ENCODE measurements at places on chromosomes 6 and 20.
A peak's percentile ranks its signal among the peaks of the same experiment; 100 is the strongest.

GRCh38 chr6:25280344-25281074 is 1.3 kb downstream of the CARMIL1 start:
- no peak for DNase-seq

GRCh38 chr20:58695084-58695722 is 2.6 kb downstream of the NPEPL1 start:
- DNase-seq = no peak

GRCh38 chr20:33673410-33674293 is 576 bp downstream of the NECAB3 start:
- DNase-seq = no peak

DNA sequence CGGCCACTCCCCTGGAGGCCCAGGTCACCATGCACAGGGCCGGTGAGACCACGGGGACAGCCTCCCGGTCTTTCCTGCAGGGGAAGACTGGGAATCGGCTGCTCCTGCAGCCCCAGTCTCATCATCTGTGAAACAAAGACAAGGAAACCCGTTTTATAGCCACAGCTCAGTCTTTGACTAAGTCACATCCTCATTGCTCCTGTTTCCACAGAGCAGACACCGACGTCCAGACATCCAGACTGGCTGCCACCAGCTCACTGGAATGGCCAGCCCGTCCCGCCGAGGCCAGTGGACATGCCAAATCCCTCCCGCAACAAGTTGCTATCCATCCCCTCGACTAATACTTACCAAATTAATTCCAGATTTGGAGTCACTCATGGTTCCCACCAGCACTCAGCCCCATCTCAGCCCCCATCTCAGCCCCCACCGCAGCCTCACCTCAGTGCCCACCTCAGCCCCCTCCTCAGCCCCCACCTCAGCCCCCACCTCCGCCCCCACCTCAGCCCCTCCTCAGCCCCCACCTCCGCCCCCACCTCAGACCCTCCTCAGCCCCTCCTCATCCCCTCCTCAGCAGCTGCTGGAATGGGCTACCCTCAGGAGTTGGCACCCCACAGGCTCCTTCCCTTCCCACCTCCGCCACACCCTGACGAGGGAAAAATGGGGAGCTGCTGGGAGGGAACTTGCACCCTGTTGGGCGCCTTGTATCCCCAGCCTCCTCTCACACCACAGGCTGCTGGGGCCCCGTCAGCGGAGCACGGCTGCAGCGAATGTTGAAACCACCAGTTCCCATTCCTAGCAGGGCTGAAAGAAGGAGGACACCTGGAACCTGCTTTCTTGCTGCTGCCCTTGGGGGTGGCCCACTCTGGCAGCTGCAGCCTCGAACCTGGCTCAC is 48.7 kb downstream of the YTHDF1 start:
- no peak for DNase-seq

- DNase-seq = no peak
Measured at GRCh38 chr6:14365393-14365792, 247.8 kb downstream of the CD83 start.

GRCh38 chr6:37059344-37060194 is 54.1 kb downstream of the FGD2 start:
- DNase-seq = no peak

DNA sequence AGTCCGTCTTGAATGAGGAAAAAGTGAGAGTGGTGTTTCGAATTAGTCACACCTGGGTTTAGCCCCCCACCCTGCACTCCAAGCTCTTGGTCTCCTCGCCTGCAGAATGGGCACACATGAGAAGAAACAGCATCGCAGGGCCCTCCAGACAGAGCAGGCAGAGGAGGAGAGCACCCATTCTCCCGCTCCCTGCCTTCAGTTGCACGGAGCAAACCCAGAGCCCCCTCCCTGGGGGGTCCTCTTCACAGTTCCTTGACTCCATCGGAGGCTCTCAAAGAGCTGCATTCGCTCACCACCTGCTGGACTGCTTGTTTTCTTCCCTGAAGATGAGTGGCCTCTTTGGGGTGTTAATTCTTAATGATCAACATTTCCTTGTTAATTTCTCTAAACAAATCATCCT is 5.1 kb downstream of the CST7 start:
- DNase-seq = no peak

GRCh38 chr20:2709205-2709981 is 16.8 kb downstream of the EBF4 start:
- DNase-seq = no peak

DNA sequence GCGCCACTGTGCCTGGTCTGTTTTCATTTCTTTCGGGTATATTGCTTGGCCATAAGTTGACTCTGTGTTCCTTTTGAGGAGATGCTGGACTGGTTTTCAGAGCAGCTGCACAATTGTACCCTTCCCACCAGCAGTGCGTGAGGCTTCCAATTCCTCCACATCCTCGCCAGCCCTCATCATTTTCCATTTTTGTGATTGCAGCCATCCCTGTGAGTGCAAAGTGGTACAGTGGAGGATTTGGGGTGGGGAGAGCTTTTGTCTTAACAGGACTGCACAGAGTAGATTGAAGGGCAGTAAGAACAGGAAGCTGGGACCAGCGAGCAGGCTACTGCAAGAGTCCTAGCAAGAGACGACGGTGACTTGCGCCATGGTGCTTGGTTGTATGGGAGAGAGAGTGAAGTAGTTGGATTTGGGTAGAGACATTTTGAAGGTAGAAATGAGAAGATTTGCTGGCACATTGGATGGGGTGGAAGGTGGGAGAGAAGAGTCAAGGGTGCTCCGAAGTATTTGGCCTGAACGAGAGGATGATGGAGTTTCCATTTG is 18.3 kb downstream of the BCAS4 start:
- DNase-seq = no peak

- no peak for DNase-seq
Measured at GRCh38 chr6:66568271-66568670, 861.2 kb upstream of the EYS start.

DNA sequence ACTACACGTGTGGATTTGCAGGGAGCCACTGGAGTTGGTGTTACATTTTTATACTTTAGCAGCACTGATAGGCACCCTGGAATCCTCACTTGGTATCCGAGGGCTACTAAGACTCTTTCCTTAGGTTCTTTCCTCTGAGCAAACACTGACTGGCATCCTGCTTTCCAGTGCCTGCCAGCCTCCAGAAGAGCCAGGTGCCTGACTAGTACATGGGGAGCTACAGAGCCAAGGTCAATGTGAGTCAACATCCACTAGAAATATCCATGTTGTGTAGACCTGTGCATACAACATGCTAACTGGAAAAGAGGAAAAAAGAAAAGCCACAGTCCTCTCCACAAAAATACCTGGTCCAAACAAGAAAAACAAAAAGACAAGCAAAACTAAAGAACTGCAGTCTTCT is 5.9 kb downstream of the TUBB1 start:
- no peak for DNase-seq

DNA sequence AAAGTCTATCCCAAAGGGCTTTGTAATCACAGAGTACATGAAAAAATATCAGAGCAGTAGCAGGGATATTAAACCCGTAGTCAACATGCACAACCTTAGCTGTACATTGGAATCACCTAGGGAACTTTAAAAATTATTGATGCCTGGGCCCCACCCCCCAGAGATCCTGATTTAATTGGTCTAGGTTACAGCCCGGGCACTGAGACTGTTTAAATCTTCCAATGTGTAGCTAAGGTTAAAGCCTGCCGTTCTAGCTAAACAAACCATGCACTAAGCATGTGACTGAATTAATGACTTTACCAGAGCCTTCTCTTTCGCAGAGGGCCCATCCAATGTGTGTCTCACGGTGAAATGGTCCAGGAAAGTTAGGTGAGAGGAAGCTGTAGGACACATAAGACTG is 14.1 kb upstream of the JAG1 start:
- DNase-seq = no peak

GRCh38 chr6:74588094-74588832 is 617.6 kb downstream of the COL12A1 start:
- no peak for DNase-seq

DNA sequence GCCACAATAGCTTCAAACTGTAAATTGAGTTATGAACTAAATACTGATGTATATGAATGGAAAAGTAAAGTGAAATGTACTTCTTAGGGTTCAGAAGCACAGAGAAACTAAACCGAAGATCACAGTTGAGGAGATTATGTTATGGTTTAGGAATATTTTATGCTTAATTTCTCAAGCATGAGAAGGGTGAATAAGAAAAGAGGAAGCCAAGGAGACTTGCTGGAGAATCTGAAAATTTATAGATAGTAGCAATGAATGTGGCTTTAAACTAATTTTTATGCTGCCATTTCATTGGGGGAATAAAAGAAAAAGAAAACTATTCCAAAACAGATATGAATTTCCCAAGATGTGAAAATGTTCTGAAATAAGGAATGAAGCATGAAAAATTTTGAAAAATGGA is 5.6 kb downstream of the ANKS1A start:
- no peak for DNase-seq

GRCh38 chr6:18427296-18427695 is 40.1 kb downstream of the RNF144B start:
- DNase-seq = no peak

- no peak for DNase-seq
Measured at GRCh38 chr20:56711018-56711417, 81.9 kb downstream of the TFAP2C start.

- no peak for DNase-seq
Measured at GRCh38 chr20:46343975-46344357, 35.7 kb upstream of the CDH22 start.

- DNase-seq = no peak
Measured at GRCh38 chr20:51634877-51635276, 92.4 kb upstream of the NFATC2 start.

GRCh38 chr6:26594730-26595632 is 1.8 kb upstream of the ABT1 start:
- no peak for DNase-seq

DNA sequence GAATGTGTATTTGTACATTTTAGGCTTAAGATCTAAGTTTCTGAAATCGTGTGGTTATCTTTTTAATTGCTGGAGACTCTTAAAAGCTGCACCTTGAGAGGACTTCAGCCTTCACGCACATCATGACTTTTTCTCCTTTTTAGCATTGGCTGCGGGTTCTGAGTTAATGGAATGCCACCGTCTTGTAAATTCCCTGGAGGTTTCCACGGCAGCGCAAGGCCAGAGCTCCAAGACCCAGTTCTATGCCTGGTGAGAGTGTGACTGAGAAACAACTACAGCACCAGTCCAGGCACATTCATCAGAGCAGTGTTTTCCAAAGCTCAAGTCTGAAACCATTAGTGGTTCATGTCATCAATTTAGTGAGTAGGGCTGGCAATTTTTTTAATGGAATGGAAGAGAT is 23.0 kb downstream of the PRR18 start:
- DNase-seq = no peak

- DNase-seq = no peak
Measured at GRCh38 chr6:74901576-74901975, 304.3 kb downstream of the COL12A1 start.

- DNase-seq = no peak
Measured at GRCh38 chr6:142706210-142706609, 238.8 kb downstream of the HIVEP2 start.

DNA sequence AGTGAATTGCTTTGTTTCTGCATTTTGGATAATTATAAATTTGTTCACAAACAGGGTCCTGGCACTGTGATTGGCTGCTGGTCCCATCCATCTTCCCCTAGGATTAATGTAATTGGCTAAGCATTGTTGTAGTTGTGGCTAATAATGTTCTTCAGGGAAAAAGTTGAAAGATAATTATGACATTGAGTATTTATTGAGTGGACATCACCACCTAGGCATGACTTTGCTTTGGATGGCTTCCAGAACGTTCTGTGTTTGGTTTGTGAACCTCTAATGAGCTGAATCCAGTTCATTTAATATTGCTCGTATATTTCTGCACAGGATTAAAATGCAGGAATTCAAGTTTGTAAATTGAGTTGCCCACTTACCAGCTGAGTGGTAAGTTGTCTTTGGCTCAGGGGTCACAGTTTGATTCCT is 55.1 kb downstream of the ARID1B start:
- no peak for DNase-seq

DNA sequence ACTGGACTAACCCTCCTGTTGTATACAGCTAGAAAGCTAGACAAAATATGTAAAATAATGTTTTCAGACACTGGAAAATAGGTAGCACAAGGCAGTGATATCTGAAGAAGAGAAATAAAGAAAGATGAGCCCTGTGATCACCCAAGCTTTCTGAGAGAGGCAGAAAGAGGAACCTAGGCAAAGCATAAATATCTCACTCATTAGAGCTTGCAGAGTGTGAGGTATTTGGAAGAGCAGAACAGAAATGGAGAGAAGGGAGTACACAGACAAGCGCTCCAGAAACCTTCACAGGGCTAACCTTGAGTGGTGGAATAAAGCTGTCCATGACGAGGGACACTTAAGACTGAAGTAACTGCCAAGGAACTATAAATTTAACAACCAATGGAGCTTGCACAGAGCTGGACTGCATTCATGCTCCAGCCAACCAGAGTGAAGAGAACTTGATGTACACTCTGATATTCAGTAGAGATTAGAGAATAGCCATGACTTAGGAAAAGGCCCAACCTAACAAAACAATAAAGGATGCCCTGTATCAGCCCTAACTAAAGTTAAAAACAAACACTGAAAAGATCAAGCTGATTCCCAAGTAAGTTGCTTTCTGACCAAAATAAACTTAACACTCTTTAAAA is 280.9 kb upstream of the STXBP5 start:
- no peak for DNase-seq

DNA sequence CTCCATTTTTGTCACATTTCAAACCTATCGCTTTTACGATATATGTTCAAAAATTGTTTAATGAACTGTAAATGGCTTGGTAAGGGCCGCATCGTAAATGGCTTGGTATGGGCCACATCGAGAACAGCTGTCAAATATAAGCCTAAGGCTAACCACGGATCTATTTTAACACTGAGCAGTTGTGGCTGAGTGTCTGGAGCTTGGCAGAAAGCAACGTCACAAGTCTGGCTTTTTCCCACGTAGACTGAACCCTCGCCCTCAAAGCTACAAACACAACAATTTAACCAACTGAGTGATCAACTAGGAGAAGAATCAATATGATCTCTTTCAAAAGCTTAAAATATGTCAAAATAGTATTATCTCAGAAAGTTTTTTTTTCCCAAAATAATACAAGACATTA is 71.4 kb upstream of the PRSS16 start:
- no peak for DNase-seq

- peak; percentile 95 for DNase-seq
Measured at GRCh38 chr6:106167096-106167814, 81.1 kb downstream of the PRDM1 start.

DNA sequence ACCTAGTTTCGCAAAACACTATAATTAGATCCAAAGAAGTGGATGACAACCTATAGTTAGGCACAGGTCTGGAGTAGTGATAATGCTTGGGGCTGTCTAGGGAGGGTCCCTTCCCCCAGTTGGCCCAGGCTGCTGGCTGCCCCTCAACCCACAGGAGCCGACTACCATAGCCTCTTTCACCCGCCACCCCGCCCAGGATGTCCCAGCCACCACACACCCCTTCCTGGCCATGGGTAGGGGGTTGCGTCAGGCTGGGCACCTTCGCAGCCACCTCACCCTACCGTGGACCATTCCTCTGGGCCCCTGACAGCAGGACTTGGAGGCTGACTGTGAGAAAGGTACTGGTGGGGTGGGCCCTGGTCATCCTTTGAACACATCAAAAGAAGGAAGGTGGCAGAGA is 8.5 kb downstream of the TFEB start:
- DNase-seq = no peak

GRCh38 chr6:43705996-43706395 is 18.4 kb upstream of the MRPS18A start:
- DNase-seq = no peak

- no peak for DNase-seq
Measured at GRCh38 chr20:43537921-43538877, 20.6 kb upstream of the SGK2 start.

Measured in GM12864 (cell line).